ENCODE measurements at places on chromosomes 7 and 10.
A peak's percentile ranks its signal among the peaks of the same experiment; 100 is the strongest.

GRCh38 chr7:67724955-67725354 is 728.3 kb downstream of the TYW1 start:
- no peak for DNase-seq

DNA sequence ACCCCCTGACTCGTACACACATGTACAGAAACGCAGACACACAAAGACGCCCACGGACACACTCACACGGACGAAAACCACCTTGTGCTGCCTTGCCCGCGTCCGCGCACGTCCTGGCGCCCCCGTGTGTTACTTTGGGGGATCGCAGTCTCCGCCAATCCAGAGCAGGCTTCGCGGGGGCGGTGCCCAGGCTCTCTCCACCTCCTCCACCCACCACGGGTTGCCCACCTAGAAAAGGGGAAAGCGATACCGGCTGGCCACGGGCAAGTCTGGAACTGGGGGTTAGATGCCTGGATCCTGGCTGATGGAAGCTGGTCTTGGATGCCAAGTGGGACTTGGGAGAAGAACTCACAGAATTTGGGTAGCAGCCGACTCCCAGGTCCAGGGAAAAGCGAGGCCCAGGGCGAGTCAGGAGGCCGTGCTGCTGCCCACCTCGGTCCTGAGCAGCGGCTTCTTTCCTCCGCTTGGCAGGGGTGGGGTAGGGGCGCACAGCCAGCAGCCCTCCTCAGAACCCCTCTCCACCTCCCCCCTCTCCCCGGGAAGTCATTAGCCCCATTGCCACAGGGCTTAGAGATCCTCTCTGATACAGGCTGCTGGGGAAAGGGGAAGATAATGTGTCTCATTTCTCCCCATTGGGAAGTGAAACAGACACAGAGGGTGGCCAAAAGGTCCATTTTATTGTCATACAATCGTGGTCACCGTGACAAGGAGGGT is 4.6 kb upstream of the VGF start:
- peak; percentile 81 for DNase-seq

DNA sequence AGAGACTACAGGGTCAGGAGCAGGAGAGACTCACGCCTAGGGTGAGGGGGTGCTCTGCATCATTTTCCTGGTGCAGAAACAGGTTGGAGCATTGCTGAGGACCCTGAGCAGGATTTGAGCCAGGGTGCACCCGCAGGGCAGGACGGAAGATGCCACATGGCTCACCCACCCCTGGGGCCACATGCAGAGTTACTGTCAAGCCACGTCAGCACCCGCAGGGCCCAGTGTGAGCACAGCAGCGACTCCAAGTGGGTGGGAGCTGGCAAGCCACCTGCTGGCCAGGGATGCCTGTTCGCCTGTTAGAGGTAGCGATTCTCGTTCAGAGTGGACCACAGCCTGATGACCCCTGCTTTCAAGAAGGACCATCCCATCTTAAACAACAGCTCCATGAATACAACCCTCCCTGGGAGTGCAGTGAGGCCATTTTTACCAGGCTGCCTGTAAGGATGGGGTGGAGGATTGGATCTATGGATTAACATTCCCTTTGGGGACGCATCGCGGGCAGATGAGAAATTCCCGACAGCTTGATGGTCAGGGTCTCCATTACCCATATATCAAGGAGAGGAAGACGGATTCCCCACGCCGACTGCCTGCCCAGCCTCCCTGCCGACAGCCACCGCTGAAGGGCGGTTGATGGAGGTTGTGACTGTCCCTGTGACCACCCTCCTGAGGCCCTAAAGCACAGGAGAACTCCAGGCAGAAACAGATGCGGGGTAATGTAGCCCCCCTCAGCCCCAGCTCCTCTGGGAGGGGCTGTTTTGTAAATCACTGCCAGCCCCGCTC is 101.1 kb upstream of the RET start:
- no peak for DNase-seq

DNA sequence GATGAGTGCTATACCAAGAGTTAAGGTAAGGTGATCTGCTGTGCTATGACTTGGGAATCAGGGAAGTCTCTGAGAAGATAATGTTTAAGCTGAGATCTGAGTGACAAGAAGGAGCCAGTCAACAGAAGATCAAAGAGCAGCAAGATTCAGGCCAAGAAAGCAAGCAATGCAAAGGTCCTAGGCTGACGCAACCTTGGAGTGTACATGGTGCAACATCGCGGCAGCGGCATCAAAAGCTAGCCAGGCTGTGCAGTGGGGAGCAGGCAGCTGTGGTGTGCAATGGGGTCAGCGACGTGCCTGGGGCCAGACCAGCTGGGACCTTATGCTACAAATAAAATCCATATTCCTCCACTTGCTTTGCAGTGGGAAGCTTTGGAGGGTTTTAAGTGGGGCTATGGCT is 324.1 kb downstream of the LRMDA start:
- no peak for DNase-seq

DNA sequence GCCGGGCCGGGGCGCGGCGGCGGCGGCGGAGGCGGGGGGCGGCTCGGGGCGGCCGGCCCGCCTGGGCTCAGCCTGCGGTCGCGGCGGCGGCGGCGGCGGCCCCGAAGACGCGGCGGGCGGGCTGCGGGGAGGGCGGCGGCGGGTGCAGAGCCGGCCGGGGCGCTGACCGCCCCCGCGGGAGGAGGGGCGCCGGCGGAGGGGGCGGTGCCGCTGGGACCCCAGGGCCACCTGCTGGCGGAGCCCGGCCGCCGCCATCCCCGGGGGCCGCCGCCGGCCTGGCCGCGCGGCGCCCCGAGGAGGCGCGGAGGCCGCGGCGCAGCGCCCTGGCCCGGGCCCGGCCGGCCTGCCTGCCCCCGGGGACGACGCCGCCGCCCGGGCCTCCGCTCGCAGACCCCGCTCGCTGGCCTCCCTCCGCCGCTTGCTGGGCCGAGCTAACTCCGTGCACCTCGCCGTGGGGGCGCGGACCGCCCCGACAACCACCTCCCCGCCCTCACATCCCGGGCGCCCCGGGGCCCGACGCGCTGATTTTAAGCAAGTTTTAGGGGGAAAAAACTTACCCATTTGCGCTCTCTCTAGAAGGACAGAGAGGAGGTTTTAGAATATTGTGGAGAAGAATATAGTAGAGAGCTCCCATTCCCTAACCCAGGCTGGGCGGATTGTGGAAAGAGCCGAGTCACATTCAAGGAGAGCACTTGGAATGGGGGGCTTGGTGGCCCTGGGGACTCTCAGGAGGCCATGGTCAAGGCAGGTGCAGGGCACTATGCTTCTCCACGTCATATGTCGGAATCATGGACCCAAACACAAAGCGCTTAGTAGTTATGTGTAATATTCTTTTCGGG is at the start of gene BEND7:
TSS of gene BEND7 (minus strand) at position 140 of the 839 bp plus-strand sequence. CDS start 481 bp downstream, outside the sequence.
- no peak for DNase-seq

GRCh38 chr7:52830801-52831200 is 204.6 kb upstream of the POM121L12 start:
- DNase-seq: no peak

Data from effector memory CD8-positive, alpha-beta T cell (primary cell).